ENCODE measurements at places on chromosomes 2 and 18. TPM values are rescaled to one million over a fixed set of nuclear protein-coding genes. Genes with fewer than 3 reads are reported as not detected.

- H3K27ac ChIP-seq = no peak overlapping the region
- no peaks in the 10 kb centered on the region for H3K27me3 ChIP-seq
- H3K4me1 ChIP-seq = peaks cover 4% of the 10 kb centered on the region
- DNase-seq = peak; percentile 38
- H3K36me3 ChIP-seq = peaks cover 23% of the 10 kb centered on the region
Observed at GRCh38 chr2:201707753-201708152, 9.3 kb upstream of the MPP4 start.

- no peaks in the 10 kb centered on the region for H3K36me3 ChIP-seq
- no peaks in the 10 kb centered on the region for H3K27me3 ChIP-seq
- no peak for DNase-seq
- H3K4me1 ChIP-seq = no peaks in the 10 kb centered on the region
- no peak overlapping the region for H3K4me3 ChIP-seq
Observed at GRCh38 chr2:84314250-84314649, 144.8 kb downstream of the SUCLG1 start.

DNA sequence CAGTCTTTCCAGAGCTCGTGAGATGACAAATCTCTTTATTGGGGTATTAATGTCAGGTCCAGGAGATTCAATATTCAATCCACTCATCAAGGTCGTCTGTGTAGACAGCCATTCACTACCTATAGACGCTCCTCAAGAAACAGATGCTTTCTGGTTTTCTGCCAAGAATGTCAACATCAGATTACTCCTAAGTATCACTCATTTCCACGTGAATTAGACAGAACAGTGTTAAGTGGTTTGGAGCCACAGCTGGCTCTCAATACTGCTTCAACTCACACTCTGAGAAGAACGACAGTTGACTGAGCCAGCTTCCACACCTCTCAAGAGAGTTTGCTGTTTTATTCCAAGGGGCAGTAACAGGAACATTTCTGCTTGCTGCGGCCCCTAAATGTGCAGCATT is 113.5 kb upstream of the NEDD4L start:
- no peak overlapping the region for H3K4me3 ChIP-seq
- DNase-seq = no peak
- H3K36me3 ChIP-seq = no peaks in the 10 kb centered on the region
- H3K27ac ChIP-seq = no peak overlapping the region

- no peak for DNase-seq
- H3K4me3 ChIP-seq = no peak overlapping the region
- H3K36me3 ChIP-seq = no peaks in the 10 kb centered on the region
- no peak overlapping the region for H3K27ac ChIP-seq
- H3K4me1 ChIP-seq = no peaks in the 10 kb centered on the region
- no peaks in the 10 kb centered on the region for H3K27me3 ChIP-seq
Observed at GRCh38 chr2:239831861-239832489, 193.2 kb downstream of the NDUFA10 start.

The SLC19A3 gene
- total RNA-seq = 0.14 TPM

DNA sequence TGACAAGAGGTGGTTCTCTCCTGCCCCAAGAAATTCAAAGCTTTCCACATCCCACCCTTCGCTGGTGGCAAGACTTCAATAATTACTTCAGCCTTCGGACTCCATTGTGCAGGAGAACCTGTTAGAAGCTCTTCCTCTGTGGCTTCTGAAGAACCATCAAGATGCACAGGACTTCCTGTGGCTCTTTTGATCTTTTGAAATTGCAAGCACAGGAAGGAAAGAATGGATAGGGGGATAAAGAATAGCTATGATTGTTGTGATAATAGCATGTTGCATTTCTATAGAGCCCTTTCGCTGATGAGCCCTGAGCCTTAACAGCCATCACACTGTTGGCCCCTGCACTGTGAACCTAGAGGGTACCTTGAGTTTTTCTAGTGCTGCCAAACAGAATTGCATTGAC is 7.4 kb downstream of the EPAS1 start:
- no peak overlapping the region for H3K27ac ChIP-seq
- H3K27me3 ChIP-seq = peaks cover 29% of the 10 kb centered on the region
- no peaks in the 10 kb centered on the region for H3K36me3 ChIP-seq
- peaks cover 4% of the 10 kb centered on the region for H3K4me1 ChIP-seq

The ABCG8 gene
- total RNA-seq = not detected

DNA sequence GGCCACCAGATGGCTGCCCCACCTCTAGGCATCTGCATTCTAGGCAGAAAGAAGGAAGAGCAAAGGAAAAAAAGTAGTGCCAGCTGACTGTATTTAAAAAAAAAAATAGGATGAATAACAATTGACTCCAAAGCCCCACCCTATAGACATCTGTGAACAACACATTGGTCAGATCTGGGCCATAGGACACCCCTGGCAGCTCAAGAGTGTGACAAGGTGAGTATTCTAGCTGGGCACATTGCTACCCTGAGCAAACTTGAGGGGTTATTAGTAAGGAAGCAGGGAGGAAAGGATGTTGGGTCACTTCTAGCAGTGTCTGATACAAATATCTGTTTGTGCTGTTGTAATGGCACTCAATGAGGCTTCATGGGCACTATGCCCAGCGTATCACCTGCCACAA is 58.6 kb upstream of the NPAS2 start:
- no peak for DNase-seq
- no peaks in the 10 kb centered on the region for H3K27me3 ChIP-seq
- H3K4me1 ChIP-seq = peaks cover 15% of the 10 kb centered on the region
- H3K4me3 ChIP-seq = no peak overlapping the region

DNA sequence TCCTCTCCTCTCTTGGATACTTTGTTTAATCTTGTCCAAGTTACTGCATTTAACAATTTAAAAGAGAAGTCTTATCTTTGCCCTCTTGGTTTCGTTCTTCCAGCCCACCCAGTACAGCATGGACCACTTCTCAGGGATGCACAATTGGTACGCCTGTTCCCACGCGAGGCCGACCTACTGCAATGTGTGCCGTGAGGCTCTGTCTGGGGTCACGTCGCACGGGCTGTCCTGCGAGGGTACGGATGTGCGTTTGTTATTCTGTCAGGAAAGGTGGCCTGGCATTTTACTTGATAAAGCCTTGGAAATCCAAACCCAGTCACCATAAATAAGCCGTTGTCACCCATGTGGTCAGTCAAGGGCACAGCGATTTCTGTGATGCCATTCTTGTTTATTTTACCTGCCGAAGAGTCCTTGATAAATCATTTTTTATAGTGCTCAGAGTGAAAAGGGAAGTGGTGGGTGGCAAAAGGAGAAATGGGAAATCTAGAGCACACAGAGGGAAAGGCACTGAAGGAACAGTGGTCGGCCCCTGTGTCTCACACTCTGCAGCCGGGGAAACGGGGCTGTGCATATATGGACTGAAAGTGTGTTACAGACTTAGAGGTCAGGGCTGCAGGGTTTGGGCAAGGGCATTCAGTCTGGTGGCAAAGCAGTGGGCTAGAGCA is 80.5 kb downstream of the DGKD start:
- no peak for DNase-seq
- no peaks in the 10 kb centered on the region for H3K27me3 ChIP-seq
- no peak overlapping the region for H3K27ac ChIP-seq
- H3K4me3 ChIP-seq = no peak overlapping the region
- H3K36me3 ChIP-seq = peaks cover 3% of the 10 kb centered on the region

The NEU2 gene
- not detected for total RNA-seq

DNA sequence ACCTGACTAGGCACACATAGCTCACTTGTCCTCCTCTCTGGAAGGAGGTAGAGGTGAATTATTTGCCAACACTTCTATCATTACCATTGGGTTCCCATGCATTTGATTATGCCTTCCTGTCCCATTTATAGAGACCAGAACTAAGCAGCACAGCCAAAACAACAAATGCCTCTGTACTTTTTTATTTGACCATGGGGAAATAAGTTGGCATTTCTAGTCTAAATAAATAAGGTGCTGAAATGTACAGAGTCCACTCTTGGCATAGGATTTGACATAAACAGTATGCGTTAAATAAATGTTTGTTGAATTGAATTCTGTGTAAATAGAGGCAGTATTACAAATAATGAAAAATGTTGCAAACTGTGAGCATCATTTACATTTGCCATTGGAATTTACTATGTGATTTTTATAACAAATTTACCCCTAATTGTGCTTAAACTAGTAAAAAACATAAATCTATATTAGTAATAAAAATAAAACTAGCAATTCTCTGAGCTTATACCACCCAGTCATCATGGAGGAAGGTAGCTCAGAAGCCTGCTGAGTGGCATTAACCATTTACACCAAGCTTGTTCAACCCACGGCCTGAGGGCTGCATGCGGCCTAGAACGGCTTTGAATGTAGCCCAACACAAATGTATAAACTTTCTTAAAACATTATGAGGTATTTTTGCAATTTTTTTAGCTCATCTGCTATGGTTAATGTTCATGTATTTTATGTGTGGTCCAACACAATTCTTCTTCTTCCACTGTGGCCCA is 367.8 kb downstream of the FIGN start:
- H3K27me3 ChIP-seq = no peaks in the 10 kb centered on the region
- no peak for DNase-seq
- no peaks in the 10 kb centered on the region for H3K4me1 ChIP-seq
- H3K4me3 ChIP-seq = no peak overlapping the region
- no peak overlapping the region for H3K27ac ChIP-seq
- H3K36me3 ChIP-seq = no peaks in the 10 kb centered on the region

DNA sequence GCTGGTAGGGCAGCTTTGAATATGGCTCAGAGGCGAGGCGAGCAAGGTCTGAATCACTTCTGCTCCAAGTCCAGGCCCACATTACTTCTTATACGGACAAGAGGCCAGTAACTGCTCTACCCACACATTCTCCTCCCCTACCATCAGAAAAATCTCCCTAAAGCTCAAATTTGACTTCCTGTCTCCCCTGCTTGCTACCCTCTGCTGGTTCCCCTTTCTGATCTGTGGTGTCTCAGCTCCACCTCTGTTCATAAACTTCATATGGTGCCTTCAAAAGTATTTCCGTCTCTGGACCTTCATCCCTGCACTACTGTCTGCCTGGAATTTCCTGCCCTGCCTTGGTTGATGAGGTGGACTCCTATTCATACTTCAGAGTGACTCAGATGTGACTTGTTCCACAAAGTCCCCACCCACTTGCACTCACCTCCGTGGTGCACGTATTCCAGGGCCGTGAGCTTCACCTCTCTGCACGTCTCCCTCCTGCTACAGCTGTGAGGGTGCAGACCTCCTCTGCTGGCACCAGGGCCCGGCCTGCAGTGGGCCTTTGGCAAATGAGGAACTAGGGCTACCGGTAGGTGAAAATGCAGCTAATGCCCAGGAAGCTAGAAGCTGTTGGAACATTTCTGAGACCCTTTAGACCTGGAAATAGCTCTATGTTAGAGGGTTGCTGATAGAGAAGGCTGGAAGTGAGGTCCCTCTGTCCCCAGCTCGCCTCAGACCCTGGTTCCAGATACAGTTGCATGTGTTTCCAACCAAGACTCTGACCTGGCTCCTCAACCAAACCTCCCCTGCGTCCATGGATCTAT is 24.6 kb upstream of the KCMF1 start:
- peak overlapping the region; percentile 87 for H3K27ac ChIP-seq
- H3K4me1 ChIP-seq = peaks cover 16% of the 10 kb centered on the region
- no peaks in the 10 kb centered on the region for H3K36me3 ChIP-seq
- DNase-seq = peak; percentile 83
- H3K27me3 ChIP-seq = no peaks in the 10 kb centered on the region

GRCh38 chr2:124151691-124152090 is 126.6 kb downstream of the CNTNAP5 start:
- no peaks in the 10 kb centered on the region for H3K4me1 ChIP-seq
- no peak overlapping the region for H3K4me3 ChIP-seq
- no peaks in the 10 kb centered on the region for H3K27me3 ChIP-seq
- no peak overlapping the region for H3K27ac ChIP-seq

GRCh38 chr2:127614246-127614645 is 31.7 kb upstream of the GPR17 start:
- H3K4me3 ChIP-seq = no peak overlapping the region
- H3K27me3 ChIP-seq = no peaks in the 10 kb centered on the region
- no peak for DNase-seq
- no peaks in the 10 kb centered on the region for H3K36me3 ChIP-seq
- no peaks in the 10 kb centered on the region for H3K4me1 ChIP-seq
